ENCODE measurements at places on chromosomes 12 and 14. TPM values are rescaled to one million over a fixed set of nuclear protein-coding genes. Genes with fewer than 3 reads are reported as not detected.

- DNase-seq, result no peak
Observed at GRCh38 chr12:49750027-49750995, 9.0 kb downstream of the TMBIM6 start.

DNA sequence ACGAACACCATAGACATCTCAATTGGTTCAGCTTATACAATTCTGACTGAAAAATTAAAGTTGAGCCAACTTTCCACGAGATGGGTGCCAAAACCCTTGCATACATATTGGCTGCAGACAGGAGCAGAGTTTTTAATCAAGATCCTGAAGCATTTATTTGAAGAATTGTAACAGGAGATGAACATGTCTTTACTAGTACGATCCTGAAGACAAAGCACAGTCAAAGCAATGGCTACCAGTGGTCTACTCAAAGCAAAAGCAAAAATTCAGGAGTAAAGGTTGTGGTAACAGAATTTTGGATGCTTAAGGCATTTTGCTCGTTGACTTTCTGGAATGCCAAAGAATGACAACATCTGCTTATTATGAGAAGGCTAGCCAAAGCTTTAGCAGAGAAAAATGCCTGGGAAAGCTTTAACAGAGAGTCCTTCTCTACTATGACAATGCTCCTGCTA, 20.7 kb downstream of the ZDHHC17 start:
- DNase-seq, result no peak

- DNase-seq, result no peak
Observed at GRCh38 chr14:24852312-24853060, 197.5 kb downstream of the STXBP6 start.

DNA sequence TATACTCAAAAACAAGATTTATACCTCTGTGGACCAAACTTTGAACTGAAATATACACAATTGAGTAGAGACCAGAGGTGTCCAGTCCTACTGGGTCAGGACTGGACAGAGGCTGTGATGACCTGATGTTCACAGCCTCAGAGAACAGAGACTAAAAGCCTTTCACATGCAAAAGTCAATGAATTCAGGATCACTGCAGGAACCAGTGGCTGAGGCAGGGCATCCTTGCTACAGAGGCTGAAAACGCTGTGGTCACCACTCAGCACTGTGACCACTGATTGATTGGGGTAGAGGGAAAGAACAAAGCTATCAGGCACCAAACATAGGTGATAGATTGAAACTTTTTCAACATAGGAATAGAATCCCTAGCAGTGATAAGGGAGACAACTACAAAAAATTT, 25.1 kb downstream of the GRIP1 start:
- no peak for DNase-seq

- no peak for DNase-seq
Observed at GRCh38 chr12:12540261-12541013, 22.2 kb downstream of the DUSP16 start.

Gene DHRS2
- total RNA-seq, result 0.31 TPM

Gene LUM
- 20.1 TPM for total RNA-seq

Data from occipital lobe (tissue), 3 donors.